Activated CD4-positive, alpha-beta memory T cell treated with anti-CD3 and anti-CD28 coated beads for 36 hours (primary cell): ENCODE measurements at places on chromosomes 16 and 17. TPM values are rescaled to one million over a fixed set of nuclear protein-coding genes. Genes with fewer than 3 reads are reported as not detected.
A peak's percentile ranks its signal among the peaks of the same experiment; 100 is the strongest.

APOBR gene
- total RNA-seq = 2.9 TPM

TBC1D3G gene
- not detected for total RNA-seq

AANAT gene
- total RNA-seq = not detected

CDH5 gene
- not detected for total RNA-seq

DNA sequence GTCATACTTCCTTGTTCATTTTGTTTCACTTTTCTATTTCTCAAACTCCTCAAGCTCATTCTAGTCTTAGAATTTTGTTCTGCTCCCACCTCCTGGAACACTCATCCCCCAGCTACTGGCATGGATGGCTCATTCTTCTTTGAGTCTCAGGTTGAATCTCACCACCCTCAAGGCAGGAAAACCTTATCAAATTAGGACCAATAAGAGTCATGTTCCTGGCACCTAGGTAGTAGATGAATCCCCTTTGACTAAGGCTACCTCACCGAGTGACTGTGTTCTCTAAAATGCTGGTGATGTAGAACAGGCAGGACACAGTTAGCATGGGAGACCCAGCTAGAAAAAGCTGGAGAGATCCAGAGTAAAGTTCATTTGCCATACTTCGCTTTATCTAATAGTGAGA is 1050.8 kb upstream of the EEF2KMT start:
- DNase-seq = no peak

DNA sequence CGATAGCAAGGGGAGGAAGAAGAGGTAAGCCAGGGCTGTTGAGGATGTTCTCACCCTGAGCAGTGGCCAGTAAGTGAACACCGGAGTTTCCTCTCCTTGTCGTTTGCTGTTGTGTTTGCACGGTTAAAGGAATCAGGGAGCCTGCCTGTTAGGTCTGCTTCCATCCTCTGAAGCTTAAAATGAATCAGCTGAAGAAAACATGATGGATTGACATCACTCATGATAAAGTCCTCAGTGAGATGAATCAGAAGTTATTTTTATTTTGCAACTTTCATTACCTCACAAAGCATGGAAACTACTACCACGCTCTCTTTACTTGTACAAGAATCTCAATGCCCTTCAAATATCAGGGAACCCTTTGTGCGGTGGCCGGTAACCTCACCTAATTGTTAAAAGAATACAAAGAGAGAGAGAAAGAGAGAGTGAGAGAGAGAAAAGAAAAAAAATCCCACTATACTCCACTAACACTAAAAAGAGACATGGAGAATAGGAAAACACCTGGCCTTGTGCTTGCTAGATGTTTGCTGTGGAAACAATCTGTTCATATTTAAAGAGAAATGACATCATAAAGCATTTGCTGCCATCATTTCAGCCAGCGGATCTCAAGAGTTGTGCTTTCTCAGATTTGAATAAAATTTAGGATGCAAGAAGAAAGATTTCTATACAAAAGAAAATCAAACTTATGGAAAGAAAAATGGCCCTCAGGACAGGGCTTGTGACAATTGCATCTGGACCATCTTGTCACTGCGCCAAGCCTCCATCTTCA is 441.6 kb upstream of the SALL1 start:
- no peak for DNase-seq

DNA sequence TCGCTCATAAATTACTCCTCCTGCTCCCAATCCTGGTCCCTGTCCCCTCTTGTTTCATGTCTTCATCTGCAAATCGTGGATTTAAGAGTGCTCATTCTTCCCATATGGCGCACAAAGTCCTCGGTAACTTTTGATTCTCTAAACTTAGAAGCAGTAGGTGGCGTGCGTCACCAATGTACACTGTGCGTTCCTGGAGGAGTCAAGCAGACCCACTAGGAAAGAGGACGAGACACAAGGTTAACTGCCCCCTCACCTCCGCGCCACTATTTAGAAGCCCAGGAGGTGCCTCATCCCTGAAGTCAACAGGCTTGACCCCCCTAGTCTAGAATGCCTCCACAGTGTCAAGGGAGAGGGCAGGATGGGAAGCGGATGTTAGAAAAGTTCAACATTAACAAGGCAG is 2.9 kb downstream of the SLC13A5 start:
- no peak for DNase-seq

DNA sequence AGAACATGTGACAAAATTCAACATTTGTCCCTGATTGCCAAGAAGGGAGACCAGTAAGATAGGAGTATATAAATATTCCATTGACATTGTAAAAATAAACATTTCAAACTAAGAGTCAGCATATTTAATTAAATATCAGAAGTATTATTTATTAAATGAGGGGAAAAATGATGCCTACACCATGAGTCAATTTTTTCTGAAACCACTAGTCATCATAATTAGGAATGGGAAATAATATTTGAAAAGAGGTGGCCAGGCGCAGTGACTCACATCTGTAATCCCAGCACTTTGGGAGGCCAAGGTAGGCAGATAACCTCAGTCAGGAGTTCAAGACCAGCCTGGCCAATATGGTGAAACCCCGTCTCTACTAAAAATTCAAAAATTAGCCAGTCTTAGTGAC is 2.1 kb downstream of the CMTM1 start:
- DNase-seq = no peak

- no peak for DNase-seq
These were observed 70.0 kb upstream of the PMFBP1 start for GRCh38 chr16:72241930-72242329.

DNA sequence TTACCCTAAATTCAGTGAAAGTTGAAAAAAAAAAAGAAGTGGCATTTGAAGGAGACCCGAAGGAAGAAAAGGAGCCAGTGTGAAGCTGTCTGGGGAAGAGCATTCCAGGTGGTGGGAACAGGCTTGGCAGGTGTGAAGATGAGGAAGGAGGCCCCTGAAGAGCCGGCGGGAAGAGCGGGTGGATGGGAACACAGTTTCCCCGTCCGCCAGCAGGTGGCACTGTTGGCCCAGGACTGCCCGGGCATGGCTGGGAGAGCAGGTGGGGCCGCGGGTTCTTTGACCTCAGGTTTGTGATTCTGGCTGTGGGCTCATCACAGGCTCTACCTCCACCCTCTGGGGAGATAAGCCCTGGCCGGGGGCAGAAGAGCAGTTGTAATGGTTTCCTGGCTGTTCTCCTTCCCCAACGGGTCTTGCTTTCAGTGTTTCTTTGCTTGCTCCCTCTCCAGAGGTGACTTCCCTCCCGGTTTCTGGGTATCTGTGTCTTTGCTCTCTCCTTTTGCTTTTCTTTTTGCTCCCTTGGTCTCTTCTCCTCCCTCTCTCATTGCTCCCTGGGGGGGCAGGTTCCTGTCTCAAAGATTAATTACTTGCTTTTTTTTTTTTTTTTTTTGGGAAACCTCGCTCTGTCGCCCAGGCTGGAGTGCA is 32.3 kb downstream of the RAP1GAP2 start:
- peak; percentile 87 for DNase-seq

DNA sequence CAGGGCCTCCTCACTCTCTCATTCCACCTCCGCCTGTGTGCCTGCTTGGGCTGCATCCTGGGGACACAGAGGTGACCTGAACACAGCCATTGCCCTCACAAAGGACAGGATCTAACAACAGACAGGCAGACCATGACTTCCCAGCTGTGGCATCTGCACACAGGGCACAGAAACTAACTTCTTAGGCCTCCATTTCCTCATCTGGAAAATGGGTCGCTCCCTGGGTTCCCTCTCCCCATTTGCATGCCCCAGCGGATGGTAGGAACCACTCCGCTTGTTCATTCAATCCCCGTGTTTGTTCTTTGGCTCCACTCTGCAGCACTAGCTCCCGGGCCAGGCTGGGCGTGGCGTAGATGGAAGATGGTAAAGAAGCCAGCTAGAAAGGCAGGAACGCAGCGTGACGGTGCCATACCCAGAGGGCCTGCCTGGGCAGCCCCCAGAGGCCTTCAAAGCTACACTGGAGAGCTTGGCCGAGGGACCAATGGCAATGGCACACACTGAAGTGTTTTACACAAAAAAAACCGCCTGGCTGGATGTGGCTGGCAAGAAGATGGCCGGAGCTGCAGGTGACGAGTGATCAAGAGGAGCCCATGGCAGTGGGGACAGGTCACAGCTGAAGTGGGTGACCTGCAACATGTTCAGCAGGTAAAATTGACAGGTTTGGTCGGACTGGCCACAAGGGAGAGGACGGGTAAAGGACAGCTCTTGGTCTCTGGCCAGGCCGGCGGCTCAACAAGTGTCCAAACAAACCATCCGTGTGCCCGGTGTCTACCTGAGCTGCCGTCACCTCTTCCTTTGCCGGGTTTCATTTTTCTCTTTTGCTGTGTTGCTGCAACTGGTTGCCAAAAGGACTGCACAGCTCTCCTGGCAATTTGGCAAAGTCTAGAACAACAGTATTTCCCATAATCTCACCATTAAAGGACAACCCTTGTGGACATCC is 66.9 kb downstream of the SOCS1 start:
- DNase-seq = no peak

DNA sequence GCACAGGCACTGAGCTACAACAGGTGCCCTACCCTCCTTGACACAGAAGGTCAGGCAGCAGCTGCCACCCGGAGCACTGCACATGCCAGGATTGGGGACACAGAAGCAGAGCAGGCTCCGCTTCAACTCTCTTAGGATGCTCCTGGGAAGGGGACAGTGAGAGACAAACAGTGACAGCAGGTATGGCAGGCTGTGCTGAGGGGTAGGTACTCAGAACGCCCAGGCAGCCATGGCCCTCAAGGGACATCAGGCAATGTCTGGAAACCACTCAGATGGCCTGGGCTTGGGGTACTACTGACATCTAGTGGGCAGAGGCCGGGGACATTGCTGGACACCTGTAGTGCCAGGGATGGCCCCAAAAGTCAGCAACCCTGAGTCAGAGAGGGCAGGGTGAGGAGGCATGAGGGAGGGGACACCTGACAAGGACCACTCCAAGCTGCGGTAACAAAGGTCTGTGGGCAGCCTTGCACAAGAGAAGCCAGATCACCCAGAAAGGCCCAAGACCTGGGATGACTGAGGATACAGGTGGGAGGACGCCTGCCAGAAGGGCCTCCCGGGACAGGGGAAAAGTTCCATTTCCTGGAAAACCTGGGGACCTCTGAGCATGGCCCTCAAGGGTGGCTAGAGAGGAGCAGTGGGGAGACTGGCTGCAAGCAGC is 21.2 kb downstream of the PEMT start:
- DNase-seq = no peak

GRCh38 chr16:57871456-57871855 is 69.2 kb upstream of the KIFC3 start:
- no peak for DNase-seq

GRCh38 chr16:526181-527014 is 1.1 kb upstream of the CAPN15 start:
- DNase-seq = peak; percentile 41

- peak; percentile 90 for DNase-seq
These were observed at the start of gene PLEKHG4 for GRCh38 chr16:67279296-67280089. Gene PLEKHG4, plus strand, starts transcription at chr16:67279532. Its CDS starts 513 bp downstream, at chr16:67280045.

DNA sequence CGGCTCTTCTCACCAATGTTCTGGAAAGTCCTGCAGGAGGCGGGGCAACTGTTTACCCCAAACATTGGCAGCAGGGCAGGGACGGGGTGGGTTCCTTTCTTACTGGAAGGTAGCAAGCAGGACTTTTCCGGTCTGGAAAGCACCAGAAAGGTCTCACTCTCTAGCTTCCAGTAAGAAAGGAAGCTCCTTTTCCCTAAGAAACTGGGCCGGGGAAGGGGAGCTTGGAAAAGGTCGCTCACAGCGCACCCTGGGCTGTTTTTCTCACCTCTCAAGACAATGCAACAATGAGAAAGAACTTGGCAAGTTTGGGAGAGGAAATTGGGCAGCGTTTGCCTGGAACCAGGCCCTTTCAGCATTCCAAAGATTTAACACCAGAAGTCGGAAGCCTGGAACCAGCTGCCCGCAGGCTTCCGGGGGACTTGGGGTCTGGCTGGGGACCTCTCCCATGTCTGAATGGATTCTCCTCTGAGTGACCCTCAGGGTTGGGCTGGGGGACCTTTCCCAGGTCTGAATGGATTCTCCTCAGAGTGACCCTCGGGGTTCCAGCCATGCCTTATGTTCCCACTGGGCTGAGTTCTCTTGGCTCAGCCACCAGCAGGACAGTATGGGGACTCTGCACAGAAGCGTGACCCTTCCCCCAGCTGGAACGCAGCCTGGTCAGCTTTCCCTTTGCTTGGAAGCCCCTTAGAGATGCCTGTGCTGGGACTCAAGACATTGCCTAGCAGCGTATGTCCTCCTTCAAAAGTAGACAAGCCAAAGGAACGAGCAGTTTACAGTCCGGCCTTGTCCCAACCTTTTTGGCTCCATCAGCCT is 166.5 kb upstream of the PLCG2 start:
- no peak for DNase-seq

DNA sequence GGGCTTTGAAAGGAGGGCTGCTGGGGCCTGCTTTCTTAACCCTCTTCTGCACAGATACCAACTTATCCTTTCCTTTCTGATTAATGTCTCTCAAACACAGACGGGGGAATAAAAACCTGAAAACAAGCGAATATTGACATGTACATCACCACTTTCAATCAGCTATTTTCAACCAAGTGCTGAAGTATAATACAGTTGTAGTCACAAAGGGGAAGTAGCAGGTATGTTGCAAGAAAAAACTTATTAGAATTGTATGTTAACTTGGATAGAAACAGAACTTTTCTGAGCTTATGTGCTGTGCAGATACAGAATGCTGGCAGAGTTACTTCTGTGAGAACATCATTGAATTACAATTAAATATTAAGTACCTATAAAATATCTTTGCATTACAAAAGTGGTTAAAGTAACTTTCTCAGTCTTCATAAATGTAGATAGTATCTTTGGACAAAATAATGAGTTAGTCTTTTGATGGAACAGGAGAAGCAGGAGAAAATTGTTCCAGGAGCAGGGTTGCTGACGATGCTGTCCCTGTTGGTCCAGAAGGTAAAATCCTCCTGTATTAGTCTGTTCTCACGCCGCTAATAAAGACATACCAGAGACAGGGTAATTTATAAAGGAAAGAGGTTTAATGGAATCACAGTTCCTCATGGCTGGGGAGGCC is 59.5 kb downstream of the RPTOR start:
- DNase-seq = no peak

DNA sequence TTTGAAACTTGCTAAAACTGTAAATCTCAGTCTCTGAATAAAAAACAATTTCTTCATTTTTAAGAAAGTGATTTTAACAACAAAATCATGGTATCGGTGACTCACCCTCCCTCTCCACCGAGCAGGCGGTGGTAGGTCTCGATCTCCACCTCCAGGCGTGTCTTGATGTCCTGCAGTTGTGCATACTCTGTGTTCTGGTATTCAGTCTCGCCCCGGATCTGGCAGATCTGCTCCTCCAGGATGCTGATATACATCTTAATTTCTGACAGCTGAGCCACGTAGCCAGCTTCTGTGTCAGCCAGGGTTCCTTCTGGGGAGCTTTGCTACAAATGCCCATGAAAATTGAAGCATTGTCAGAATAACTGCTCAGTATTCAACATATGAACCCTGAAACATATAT is 15.4 kb upstream of the KRT24 start:
- no peak for DNase-seq

GRCh38 chr17:78027121-78027520 is 68.6 kb downstream of the TNRC6C start:
- no peak for DNase-seq
